Activated T-cell treated with anti-CD3 and anti-CD28 coated beads, Interleukin-2, amount 50 U/mL, for 48 hours (primary cell): ENCODE measurements at places on chromosomes 5 and 9.

GRCh38 chr5:68169903-68170302, 45.7 kb upstream of the PIK3R1 start:
- DNase-seq: no peak

DNA sequence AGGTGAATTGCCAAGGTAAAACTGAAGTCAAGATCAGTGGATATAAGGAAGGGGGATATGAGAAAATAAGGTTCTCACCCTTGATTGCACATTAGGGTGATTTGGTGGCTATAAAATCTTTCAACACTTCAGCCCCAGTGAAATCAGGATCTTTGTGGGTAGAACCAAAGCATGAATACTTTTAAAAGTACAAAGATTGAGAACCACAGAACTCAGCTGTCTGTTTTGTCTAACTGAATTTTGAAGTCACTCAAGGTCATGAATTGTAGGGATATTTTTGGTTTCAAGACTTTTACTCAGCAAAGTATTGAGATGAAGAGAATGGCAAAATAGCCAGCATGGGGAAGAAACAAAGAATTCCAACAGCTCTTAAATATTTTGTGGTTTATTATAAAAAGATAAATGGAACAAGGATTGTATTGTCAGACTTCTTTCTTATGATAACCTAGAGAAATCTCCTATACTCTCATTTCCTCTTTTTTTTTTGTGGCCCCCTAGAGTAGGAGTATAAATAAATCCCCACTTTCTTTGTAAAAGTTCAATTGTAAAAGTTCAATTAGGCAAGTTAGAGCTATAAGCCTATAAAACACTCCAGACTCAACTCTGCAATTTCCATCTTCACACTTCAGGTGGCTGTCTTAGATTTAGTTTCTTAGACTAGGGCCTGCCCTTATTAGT, 272.9 kb downstream of the PDE4D start:
- DNase-seq: no peak

GRCh38 chr5:7904170-7904569, 35.2 kb downstream of the MTRR start:
- no peak for DNase-seq

- no peak for DNase-seq
Observed at GRCh38 chr9:127273326-127273725, 8.8 kb downstream of the GARNL3 start.

GRCh38 chr9:846852-847251, 5.4 kb downstream of the DMRT1 start:
- DNase-seq: no peak

DNA sequence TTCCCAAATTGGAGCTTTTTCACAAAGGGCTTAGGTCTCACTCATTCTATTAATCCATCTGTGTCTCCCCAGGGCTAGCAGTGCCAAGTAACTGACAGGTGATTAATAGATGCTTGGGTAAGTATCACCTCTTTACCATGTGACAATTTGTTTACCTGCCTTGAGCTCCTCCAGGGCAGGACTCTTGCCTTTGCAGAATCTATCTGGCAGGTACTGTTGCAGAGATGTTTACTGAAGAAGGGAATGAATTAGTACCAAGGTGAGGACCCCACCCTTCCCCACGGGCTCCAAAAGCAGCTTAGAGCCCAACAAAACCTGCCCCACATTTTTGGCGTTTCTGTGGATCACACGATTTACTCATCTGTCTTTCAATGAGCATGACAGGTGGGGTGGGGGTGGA, 698 bp upstream of the TGFBI start:
- DNase-seq: no peak

DNA sequence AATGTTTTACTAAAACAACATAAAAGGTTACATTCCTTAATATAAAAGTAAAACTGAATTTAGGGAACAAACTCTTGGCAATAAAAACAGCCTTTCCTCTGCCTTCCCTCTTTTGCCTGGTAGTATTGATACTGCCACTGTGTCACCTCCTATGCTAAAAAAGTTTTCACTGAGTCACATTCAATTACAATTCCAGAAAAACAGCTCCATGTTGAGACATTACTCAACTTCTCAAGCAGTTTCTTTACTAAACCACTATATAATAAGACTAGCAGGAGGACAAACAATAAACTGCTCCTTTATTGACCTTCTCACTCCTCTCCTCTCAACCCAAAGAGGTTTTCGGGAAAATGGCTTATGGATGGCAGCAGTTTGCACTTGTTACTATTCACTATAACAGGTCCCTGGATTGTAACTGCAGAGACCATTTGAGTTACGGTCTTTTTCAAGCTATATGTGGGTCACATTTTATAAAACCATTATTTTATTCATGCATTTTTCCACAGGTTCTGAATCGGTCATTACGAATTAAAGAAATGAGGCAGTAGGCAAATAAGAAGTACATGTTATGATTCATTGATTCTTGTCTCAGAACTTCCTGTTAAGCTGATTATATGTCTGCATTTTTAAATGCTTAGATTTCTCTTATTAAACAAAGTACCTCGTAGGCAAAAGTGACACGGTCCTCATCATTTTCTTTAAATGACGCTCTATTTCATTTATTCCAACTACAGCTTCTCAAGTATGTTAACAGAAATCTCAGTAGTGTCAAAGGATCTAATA, 2.1 kb downstream of the ZDHHC21 start:
- no peak for DNase-seq

DNA sequence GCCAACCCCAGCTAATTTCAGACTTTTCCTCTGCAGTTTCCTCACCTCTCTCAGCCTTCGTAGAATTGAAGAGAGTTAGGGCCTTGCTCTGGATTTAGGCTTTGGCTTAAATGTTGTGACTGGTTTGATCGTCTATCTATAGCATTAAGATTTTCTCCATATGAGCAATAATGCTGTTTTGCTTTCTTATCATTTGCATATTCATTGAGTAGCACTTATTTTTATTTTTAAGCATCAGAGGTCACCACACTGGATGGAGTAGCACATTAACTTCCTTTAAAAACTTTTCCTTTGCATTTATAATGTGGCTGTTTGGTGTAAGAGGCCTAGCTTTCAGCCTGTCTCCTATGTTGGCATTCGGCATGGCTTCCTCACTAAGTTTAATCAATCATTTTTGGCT, 12.6 kb upstream of the PCBD2 start:
- DNase-seq: no peak

DNA sequence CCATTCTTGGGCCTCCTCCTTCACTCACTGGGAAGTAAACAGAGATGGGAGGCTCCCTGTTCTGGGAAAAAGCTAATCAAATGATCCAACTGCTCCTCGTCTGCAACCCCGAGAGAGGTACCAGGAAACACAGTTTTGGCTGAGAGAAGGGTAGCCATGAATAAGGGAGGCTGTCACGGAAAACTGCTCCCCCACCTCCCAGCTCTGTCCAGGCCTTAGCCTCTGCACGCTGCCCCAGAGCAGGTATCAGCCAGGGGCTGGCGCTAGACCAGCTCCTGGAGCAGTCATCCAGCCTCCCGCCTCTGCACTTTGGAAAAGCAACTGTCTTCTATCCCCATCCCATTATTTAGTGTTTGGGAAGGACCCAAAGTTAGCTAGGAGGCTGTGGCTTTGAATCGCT, 266.1 kb downstream of the NDUFS4 start:
- no peak for DNase-seq

DNA sequence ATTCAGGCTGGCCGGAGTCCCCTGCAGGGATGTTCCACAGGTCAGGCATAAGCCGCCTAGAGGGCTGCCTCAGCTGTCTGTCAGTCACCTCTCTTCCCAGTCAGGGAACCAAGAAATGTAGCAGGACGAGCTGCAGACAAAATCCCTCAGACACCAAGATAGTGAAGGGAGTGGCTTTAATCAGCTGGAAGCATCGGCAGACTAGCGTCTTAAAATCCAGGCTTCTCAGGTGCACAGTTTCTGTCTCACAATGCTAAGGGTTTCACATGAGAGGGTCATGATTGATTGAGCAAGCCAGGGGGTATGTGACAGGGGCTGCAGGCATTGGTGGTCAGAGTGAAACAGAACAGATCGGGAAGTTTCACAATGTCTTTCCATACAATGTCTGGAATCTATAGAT, 247.2 kb downstream of the CDH10 start:
- no peak for DNase-seq

DNA sequence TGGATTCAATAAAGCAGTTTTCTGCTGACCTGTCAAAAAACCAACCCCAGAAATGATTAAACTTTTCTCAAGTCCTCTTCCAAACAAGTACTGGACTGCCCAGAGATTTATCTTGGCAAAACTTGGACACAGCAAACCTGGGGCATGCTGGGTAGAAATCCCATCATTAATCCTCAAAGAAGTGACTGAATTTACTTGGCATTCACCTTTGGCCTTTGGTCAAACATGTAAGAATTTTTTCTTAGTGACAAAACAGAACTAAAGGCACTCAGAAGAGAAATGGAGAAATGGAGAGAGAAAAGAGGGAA, 248.6 kb upstream of the NREP start:
- no peak for DNase-seq

GRCh38 chr5:78731884-78732283, 83.3 kb upstream of the LHFPL2 start:
- no peak for DNase-seq

- no peak for DNase-seq
Observed at GRCh38 chr9:23586906-23587305, 239.1 kb downstream of the ELAVL2 start.

- no peak for DNase-seq
Observed at GRCh38 chr9:108323615-108324014, 532.2 kb downstream of the ACTL7B start.

- DNase-seq: no peak
Observed at GRCh38 chr9:98149422-98149821, 30.4 kb upstream of the TRIM14 start.

GRCh38 chr5:142507531-142508372, 178.1 kb downstream of the FGF1 start:
- peak; percentile 25 for DNase-seq

- no peak for DNase-seq
Observed at GRCh38 chr9:21853414-21853813, 51.0 kb downstream of the MTAP start.

DNA sequence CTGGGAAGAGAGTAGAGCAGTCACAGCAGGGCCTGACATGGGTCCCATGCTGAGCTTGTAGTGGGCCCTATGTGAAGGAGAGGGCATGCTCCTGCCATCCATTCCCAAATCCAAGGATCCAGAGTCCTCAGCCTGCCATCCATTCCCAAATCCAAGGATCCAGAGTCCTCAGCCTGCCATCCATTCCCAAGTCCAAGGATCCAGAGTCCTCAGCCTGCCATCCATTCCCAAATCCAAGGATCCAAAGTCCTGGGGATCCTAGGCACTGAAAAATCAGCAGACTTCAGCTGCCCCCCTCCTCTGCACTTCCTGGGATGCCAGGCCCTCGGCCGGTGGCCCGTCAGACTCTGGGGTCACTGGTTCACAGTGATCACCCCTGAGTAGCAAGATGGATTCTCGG, 33.6 kb downstream of the THBS4 start:
- no peak for DNase-seq

DNA sequence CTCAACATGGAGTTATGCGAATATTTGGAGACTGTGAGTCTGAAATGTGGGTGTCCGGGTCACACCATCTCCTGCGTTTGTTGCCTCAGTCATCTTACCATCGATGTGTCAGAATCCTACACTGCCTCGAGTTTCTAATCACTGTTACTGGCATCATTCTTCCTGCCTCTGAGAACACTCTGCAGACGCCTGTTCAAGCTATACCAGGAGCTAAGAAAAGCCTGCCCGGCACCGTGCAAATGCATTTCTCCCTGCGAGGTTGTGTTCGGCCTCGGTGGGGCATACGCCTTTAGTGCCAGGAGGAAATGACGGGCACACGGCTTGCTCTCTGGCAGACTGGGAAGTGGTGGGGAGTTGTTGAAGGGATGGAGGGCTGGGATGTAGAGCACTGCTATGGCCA, 31.2 kb upstream of the SLC25A51 start:
- DNase-seq: no peak

GRCh38 chr5:167639766-167640165, 651.7 kb upstream of the WWC1 start:
- DNase-seq: no peak

DNA sequence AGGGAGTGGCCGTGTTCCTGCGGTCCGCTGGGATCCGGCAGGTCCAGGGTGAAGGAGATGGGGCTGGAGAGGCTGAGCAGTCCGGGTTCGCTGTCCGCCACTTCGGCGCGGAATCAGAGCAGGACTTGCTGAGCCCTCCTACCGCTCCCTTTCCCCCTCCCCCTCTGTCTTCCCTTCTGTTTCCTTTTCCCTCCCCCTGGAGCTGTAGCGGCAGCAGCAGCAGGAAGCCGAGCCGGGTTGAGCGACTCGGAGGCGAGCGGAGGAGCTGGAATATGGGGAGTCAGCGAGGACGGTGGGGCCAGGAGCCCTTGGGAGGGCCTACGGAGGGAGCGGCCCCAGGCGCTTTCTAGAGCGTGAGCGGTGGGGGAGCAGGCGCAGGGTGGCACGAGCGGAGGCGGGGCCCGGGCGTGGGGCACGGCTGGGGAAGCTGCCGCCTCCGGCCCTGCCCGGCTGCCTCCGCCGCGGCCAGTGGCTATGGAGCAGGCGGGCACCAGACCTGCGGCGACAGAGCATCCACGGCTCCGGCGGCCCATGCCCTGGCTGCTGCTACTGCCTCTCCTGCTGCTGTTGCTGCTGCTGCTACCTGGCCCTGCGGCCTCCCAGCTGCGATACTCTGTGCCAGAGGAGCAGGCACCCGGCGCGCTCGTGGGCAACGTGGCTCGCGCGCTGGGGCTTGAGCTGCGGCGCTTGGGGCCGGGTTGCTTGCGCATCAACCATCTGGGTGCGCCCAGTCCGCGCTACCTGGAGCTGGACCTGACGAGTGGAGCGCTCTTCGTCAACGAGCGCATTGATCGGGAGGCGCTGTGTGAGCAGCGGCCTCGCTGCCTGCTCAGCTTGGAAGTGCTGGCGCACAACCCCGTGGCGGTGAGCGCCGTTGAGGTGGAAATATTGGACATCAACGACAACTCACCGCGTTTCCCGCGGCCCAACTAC, at the start of gene PCDHAC2:
PCDHAC2 (plus strand) TSS at position 184 of the 933 bp plus-strand sequence; CDS start at position 475, 291 bp downstream.
- no peak for DNase-seq

DNA sequence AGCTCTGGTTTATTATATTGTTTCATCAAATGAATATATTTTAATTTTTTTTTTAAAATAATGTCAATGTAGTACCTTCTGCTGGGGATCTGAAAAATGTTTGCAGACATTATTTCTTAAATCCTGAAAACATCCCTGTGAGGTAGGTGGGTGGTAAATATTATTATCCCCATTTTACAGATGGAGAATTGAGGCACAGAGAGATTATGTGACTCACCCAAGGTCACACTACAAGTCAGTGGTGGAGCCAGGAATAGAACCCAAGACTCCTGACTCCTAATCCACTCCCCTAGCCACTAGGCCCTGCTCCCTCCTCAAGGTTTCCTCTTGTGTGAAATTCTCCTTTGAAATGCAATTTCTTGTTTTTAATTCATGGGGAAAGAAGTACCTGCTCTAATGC, 171.4 kb downstream of the NIPBL start:
- DNase-seq: no peak

DNA sequence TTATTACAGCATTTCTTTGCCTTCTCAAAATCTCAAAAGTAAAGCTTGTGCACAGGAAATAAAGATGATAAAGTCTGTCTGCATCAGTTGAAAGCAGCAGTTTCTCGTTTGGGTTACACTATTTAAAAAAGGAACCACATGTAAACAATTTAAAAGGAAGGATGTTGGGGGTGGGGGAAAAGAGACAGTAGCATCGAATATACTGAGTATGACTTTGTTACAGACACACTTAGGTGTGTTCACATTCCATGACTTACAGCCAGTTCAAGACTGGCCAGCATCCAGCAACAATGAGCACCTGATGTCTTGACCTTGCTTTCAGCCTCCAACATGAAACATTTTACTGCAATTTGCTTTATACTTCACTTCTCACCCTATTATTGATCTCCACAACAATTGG, 8.7 kb downstream of the GAPT start:
- no peak for DNase-seq
